Diencephalon (tissue), 1 donor: ENCODE measurements at places on chromosomes 12 and 14. TPM values are rescaled to one million over a fixed set of nuclear protein-coding genes. Genes with fewer than 3 reads are reported as not detected.

MMAB gene
- 19.6 TPM for total RNA-seq

SOS2 gene
- total RNA-seq, result 73.8 TPM

PFDN5 gene
- 522 TPM for total RNA-seq

GZMH gene
- total RNA-seq, result not detected

ENDOU gene
- not detected for total RNA-seq

ERH gene
- 121 TPM for total RNA-seq

RND1 gene
- total RNA-seq, result 26.1 TPM

PRB2 gene
- total RNA-seq, result not detected

SYT1 gene
- total RNA-seq, result 235 TPM

ZDHHC22 gene
- total RNA-seq, result 31.1 TPM

GDF3 gene
- total RNA-seq, result not detected

HOXC5 gene
- total RNA-seq, result not detected
